ENCODE measurements at places on chromosomes 1 and 21.

- DNase-seq = peak; percentile 55
Measured at GRCh38 chr1:72281637-72282270, 585 bp downstream of the NEGR1 start.

- DNase-seq = no peak
Measured at GRCh38 chr1:200512191-200512590, 102.4 kb upstream of the ZNF281 start.

- DNase-seq = no peak
Measured at GRCh38 chr1:240462766-240463395, 149.1 kb downstream of the GREM2 start.

DNA sequence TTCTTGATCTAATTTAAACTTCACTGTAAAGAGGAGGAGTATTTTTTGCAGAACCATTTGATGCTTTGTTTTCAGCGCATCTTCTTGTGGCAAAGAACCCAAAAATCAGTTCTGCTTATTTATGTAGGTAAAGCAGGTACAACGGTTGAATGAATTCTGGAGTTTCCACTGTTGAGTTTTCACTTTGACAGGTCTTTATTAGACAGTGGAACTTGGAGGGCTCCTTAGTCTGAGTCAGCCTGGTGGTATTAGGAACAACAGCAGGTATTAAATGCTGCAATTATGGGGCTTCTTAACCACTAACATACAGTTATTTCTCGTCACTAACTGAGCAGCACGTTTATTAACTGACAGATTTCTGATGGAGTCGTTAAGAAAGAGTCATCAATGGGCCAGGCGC is 1.2 kb downstream of the LRIG2 start:
- no peak for DNase-seq

DNA sequence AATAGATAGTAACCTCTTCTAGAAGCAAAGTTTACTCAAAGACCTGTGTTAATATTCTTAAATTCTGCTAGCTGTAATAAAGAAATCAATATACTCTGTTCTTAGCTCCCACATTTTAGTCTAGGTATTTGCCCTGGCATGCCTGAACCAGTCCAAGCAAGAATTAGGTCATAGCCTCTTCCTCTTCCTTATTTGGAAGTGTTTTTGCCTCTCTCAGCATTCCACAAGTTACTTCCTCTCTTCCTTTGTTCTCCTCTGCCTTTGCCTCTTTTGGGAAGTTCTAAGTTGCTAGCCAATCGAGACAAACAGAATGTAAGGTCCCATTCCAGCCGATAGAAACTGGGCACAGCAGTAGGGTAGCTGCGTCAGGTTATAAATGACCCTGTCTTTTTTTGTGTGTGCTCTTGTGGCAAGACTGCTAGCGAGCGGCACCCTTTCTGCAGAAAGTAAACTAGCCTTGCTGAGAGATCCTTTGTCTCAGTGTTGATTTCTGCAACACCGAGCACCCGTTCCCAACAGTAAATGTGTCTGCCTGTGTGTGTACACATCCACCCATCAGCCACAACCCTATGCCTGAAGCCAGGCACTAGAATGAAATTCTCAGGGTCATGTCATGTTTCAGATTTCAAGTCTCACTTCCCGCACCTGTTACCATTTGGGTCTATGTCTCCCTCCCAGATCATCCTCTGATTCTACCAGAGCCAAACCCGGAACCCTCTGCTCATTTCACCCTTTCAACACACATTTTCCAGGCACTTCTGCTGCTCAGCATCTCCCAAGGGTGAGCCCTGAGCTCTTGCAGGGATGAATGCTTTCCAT is 37.5 kb downstream of the LRRC3 start:
- DNase-seq = no peak

DNA sequence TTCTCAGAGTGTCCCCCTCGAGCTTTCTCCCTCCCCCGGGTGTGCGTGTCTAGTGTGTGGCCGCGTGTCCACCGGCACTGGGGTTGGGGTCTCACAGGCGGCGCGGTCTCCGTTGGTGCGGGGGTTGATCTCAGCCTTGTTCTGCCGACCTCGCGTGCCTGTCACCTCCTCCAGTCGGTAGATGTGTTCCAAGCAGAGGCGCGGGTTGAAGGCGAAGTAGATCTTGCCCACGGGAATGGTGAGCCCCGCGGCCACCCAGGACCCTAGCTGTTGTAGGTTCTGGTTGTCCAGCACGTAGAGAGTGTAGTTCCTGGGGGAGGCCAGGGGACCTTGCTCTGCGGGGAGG is 9.8 kb downstream of the INSRR start:
- DNase-seq = no peak

DNA sequence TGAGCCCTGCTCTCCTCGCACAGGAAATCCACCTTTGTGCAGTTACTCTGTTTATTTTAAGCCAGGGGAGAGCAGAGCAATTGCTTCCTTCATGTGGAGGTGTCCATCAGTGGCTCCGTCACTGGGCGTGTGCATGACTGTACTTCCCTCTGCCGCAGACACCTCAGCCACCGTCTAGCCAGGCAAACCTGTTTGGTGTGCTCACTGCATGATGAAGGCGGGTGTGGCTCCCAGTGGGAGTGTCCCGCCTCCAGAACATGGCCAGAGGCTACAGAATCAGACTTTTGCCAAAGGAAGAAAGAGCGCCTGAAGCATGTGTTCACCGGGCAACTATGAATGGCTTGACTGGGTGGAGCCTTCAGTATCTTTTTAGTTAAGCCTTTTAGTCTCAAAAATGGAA is 26.1 kb upstream of the LAMC2 start:
- no peak for DNase-seq

- no peak for DNase-seq
Measured at GRCh38 chr1:41545996-41546832, 61.7 kb upstream of the EDN2 start.

DNA sequence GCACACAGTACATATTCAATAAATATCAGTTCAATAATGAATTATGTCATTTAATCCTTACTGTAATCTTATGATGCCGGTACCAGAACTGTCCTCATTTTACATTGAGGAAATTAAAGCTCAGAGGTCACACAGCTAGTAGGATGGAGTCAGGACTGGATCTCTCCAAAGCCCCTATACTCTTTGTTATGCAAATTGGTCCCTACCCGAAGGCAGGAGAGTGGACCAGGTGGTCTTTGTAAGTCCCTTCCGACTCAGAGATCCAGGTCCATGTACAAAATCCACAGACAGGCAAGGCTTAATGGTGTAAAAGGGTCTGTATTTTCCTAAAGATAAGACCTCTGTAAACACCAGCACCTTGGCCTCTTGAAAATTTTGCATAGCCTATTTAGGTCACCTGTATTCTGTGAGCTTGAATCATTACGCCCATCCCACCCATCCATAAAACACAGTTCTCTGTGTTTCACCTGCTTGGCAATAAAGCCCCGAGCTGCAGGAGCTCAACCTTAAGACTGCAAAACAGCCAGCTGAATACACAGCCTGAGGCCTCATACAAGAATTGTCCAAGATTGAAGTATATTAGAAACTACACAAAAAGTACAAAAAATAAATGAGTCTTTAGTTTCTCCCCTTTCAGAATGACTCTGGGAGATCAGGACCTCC is 41.7 kb downstream of the PLXNA2 start:
- no peak for DNase-seq

DNA sequence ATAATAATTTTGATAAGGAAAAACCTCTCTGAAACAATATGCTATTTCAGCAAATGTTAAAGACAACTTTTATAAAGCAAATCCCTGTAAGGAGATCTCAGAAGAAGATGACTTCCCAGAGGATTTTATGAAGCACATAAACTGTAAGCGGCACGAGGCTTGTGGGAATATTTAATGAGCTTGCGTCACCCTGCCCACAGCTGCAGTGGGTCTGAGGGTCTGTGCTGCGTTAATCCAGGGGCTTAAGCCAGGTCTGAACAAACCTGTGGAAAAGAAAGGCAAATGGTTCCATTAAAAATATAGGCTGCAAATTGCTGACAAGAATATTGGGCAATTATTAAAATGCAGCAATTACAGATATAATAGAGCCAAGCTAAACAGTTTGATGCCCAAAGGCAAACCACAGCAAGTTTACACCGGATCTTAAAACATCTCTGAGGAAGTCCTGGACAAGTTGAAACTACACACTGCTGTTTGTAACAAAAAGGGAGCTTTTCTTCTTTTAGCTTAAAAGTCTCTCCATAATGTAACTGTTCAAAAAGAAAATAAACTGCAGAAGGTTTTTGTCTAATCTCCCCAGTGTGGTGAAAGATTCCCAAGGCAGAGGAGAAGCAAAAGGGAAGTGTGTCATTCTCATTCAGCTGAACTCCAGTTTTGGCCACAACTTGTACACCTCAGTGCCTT is 21.8 kb downstream of the TGFBR3 start:
- DNase-seq = no peak

DNA sequence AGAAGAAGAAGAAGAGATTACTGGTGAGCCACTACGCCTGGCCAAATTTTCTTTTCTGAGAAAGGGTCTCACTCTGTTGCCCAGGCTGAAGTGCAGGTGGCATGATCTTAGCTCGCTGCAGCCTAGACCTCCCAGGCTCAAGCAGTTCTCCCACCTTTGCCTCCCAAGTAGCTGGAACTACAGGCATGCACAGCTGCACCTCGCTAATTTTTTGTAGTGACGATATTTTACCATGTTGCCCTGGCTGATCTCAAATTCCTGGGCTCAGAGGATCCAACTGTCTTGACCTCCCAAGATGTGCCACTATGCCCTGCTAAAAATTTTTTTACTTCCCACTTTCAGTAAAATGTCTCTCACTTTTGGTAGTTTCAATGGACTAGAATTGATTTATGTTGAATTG is 24.4 kb downstream of the TMEM200B start:
- no peak for DNase-seq

GRCh38 chr1:41230656-41231055 is 11.4 kb downstream of the SCMH1 start:
- no peak for DNase-seq

DNA sequence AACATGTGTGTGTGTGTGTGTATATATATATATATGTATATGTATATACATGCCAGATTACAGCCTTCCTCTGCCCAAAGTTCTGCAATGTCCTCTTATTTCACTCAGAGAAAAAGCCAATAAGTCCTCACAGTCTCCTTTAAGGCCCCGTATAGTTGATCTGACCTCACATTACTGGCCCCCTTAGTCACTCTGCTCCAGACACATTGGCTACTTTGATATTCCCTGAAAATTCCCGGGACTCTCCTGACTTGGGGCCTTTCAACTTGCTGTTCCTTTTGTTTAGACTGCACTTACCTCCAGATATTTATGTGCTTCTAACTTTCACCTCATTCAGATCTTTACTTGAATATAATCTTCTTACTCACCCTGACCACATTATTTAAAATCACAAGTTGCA is 4.2 kb upstream of the BSDC1 start:
- no peak for DNase-seq

DNA sequence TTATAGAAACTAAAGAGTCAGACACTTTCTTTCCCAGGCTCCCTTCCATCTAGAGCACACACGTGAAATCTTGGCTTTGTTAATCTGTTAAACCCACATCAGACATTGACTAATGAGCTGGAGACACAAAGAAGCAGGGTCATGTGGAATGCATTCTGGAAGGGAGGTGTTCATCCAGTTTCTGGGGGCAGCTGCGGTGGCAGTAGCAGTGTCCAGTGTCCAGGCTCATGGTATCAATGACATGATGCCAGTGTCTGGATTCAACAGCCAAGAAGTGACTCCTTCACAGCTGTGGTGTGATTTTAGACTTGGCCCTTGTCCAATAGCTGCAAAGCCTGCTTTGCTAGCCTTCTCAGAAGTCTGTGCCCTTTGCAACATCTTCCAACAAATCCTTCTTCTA is 95.2 kb downstream of the NTPCR start:
- DNase-seq = no peak

GRCh38 chr1:229990326-229990725 is 76.7 kb upstream of the GALNT2 start:
- DNase-seq = no peak

DNA sequence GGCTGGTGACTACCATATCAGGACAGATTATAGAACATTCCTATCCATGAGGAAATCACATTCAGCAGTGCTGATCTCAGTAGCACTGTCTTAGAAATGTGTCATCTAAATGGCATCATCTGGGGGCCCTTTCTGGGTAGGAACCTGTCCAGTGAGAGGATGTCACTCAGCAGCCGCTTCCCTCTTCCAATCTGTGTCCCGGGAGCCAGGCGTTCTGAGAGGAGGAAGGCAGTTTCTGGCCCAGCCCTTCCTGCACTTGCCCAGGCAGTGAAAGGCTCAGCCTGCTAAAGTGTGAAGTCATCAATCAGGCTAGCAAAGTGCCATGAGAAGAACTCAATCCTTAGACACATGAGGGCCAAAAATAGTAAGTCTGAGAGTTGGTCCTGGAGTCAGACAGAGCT is 25.6 kb downstream of the RAB4A start:
- no peak for DNase-seq

- DNase-seq = peak; percentile 67
Measured at GRCh38 chr1:37793773-37794371, at the start of gene MANEAL. MANEAL (plus strand) TSS chr1:37793847; CDS start chr1:37794183, 336 bp downstream.

GRCh38 chr1:89121641-89122040 is 4.3 kb downstream of the GBP2 start:
- DNase-seq = no peak

DNA sequence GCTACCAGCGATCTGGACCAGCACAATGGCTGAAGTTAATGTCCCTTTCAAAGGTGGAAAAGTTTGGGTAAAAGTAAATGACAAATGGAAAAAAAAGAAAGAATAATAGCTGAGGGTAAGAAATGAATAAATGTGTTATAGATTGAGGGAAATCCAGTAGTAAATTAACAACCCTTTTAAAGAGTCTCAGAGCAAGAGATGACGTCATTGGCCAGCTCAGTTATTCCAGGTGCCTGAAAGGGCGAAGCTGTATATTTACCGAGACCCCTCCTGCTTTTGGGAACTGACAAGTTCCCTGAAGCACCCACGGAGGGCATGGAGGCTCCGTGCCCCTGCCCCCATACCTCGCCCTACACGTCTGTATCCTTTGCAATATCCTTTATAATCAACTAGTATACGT is 40.5 kb upstream of the KCNJ6 start:
- DNase-seq = no peak

DNA sequence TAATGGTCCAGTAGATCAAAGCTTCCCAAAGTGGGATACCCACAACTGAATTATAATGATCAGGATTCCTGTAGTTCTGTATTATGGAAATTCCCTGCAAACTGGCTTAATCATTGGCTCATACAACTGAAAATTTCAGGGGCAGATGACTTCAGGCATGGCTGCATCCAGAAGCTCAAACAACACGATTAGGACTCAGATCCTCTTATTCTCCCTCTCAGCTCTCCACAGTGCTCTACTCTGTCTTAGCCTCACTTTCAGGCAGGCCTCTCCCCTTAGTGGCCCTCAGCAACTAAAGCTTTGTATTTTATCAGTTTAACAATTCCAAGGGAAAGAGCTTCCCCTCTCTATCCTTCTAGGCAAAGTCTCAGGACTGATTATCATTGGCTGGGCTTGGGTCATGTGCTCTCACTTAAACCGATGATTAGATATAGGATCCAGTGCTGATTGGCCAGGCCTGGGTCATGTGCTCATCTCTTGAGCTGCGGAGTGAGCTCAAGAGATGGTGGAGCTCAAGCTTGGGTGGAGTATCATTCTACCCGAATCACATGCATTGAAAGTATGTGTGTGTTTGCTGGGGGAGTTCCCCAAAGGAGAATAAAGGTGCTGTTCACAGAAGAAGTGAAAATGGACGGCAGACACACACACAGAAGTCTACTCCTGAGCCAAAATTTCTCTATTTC is 57.9 kb upstream of the RUNX3 start:
- no peak for DNase-seq

Measured in activated CD8-positive, alpha-beta memory T cell treated with anti-CD3 and anti-CD28 coated beads, Interleukin-2, amount 50 U/mL, for 48 hours (primary cell).